ENCODE measurements at places on chromosomes 7 and 10.

GRCh38 chr10:96720422-96721206, at the start of gene PIK3AP1:
TSS of gene PIK3AP1 (minus strand) at chr10:96720514. CDS start at chr10:96720394, 120 bp downstream.
- DNase-seq, result peak; percentile 15

- no peak for DNase-seq
Observed at GRCh38 chr7:44157116-44158080, 16.3 kb upstream of the MYL7 start.

GRCh38 chr10:49285232-49285631, 13.7 kb upstream of the C10orf71 start:
- DNase-seq, result no peak

DNA sequence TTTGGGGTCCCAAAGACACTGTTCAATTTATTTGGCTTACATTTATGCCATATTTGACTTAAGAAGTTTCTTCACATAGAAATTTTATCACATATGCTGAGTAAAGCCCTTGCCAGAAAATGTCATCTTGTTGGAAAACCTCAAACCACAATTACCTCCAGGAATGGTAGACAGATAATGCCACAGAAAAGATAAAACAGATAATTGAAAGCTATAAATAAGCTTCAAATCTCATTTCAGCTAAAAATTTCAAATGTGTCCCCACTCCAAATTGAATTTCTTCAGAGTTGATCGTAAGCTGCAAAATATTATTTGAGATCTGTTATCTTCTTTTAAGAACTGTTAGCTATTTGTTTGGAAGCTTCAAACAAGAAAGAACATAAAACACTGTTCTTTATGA, 176.4 kb upstream of the PTN start:
- DNase-seq, result no peak

DNA sequence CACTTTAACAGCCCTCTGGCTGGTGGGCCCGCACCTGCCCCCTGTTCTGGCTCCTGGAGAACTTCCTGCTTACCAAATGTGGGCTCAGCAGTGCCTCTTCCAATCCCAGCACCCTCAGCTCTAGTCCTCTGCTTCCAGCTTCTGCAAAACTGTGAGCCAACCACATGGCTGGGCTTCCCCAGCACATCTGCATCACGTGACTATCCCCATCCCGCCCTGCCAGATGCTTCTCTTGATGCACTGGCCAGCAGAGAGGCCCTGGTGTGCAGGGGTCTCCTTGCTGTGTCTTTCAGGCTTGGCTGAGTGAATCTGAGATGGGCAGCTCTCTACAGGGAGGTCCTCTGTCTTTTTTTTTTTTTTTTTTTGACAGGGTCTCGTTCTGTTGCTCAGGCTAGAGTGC, 43.8 kb upstream of the DMBT1 start:
- no peak for DNase-seq

- no peak for DNase-seq
Observed at GRCh38 chr10:31037749-31038148, 6.1 kb upstream of the ZNF438 start.

GRCh38 chr10:7491949-7492659, 81.3 kb upstream of the SFMBT2 start:
- no peak for DNase-seq

DNA sequence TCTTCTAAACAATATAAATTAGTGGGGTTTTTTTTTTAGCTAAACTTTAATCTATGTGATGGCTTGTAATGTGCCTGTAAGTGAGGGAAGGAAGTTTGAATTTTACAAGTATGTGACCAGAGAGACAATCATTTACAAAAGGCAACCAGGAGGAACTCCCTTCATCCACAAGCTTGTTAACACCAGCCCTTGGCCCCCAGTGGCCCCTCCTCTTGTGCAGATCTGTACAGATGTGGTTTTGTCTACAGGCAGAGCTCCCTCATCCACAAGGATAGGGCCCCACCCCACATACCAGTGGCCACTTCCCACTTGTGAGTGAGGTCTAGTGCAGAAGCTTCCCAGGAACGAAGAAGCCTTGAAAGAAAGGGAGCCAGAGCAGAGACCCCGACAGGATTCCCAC, 234.1 kb upstream of the KMT2E start:
- DNase-seq, result no peak

- no peak for DNase-seq
Observed at GRCh38 chr10:131750171-131750895, 150.5 kb upstream of the PPP2R2D start.

DNA sequence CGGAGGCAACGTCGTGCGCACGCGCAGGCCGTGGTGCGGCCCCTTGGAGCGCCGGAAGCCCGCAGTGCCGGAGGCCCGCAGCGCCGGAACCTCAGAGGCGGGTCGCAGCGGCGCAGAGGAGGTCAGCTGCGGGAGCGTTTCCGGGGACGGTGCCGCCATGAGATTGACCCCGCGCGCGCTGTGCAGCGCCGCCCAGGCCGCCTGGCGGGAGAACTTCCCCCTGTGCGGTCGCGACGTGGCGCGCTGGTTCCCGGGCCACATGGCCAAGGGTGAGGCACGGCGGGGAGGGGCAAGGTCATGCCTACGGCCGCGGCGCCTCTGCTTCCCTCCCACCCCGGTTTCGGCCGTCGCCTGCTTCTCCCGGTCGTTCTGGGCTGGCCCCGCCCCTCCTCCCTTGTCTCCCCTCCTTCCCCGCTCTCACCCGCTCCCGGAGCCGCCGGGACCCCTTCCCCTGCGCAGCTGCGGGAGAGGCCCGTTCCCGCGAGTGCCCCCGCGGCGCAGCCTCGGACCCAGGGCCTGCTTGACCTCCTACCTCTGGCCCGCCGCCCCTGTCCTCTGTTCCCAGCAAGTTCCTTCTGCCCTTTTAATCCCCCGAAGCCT, at the start of gene MTG1:
MTG1 (plus strand) TSS at position 94 of the 600 bp plus-strand sequence; CDS start at position 158, 64 bp downstream.
- DNase-seq, result peak; percentile 93

DNA sequence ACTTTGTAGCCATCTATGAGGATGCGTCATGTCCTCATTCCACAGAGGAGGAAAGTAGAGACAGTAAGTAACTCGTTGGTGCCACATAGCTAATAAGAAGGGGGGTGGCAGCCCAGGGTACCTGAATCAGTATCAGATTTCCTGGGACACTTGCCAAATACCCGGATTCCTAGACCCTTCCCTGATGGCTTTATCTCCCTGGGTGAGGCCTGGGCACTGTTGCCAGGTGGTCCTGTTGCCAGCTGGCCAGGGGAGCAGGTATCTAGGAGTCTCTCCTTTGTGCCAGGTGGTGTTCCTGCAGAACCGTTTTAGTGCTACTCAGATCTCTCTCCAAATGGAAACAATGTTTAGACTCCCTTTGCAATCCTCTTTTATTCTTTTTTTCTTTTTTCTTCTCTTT, 12.7 kb downstream of the SLC29A3 start:
- DNase-seq, result no peak

DNA sequence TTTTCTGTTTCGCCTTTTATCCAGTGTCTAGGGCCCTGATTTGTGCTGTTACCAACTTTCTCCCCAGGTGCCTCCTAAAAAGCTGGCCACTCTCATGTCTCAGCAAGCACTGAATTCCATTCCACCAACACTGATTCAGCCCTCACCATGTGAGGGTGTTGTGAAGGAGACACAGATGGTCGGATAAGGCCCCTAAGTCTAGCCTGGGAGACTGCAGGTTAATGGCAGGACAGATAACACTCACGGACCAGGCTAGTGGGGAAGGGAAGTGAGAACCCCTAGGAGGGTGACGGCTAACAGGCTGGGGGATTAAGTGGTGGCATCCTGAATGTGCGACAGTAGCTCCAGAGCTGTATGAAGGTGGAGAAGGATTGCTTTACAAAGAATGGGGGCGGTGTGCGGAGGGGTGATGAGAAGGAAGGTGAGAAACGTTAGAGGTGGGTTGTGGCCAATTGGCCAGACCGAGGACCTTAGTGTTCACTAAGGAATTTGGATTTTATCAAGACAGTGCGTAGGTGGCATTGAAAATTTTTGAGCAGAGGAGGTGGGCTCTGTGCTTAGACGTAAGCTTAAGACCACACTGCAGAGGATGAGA, 3.8 kb upstream of the DUSP5 start:
- no peak for DNase-seq

DNA sequence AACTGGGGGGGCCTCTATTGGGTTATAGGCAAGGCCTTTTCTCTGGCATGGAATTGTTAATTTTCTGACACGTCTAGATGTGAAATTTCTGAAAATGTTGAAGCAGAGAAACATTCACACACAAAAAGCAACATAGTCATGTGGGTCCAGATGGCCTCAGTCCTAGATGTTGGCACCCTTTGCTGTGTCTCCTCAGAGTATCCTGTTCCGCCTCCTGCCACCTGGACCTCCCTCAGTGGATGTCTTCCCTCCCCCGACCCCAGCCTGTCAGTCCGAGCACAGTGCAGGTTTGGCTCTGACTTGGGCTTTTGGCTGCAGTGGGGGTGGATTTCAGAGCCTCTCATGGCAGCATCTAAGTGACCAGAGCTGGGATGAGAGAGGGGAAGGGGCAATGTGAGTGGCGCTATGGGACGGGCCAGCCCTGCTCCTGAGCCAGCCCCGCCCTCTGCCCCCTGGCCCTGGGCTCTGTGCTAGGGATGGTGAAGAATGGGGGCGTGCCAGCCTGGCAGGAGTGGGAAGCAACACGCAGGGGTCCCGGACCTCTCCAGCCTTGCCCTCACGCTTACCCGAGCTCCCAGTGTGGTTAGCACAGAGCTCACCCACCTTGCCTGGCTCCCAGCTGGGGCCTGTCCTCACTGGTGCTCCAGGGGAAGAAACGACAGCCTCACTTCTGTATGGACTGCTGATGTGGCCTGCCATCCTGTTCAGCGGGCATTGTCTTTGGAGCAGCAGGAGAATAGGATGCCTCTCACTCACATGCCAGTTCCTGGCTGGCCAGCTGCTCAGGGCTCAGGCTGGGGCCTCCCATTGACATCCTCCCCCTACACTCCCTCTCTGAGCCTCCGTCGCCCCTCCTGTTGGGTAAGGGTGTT, 6.2 kb downstream of the ATP6V0E2 start:
- no peak for DNase-seq

- no peak for DNase-seq
Observed at GRCh38 chr7:56105508-56105907, 768 bp downstream of the CHCHD2 start.

DNA sequence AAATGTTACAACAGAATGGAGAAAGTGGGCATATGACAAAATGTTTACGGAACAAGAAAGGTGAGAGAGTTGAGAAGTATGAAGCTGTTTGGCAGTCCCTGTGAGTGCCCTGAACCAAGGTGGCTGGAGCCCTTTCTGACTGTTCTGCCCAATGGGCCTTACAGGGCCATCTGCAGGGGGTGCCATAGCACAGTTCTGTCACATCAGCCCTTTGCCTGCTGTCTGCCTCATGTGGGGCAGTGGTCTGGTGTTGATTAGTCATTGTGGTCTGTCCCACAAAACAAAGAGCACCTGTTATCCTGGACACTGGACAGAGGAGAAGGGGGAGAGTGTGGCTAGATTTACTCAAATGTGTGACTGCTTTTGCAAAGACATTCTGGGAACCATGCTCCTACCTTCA, 51.5 kb upstream of the OSBPL3 start:
- no peak for DNase-seq

DNA sequence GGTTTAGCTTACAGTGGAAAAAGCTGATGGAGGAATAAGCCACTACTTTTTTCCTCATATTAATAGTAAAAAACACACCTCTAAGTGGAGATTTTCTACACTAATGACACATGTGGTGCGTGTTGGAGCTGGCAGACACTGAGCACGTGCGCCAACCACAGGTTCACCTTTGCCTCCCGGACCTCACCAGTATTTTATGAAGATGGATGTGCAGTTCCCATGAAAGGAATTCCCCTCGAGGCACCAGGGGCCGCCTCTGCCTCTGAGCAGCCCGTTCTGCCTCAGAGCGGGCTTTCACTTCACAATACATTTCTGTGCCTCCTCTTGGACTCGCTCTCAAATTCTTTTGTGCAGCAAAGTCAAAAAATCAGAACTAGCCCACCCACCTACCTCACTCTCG, 477.5 kb upstream of the ADARB2 start:
- DNase-seq, result no peak

DNA sequence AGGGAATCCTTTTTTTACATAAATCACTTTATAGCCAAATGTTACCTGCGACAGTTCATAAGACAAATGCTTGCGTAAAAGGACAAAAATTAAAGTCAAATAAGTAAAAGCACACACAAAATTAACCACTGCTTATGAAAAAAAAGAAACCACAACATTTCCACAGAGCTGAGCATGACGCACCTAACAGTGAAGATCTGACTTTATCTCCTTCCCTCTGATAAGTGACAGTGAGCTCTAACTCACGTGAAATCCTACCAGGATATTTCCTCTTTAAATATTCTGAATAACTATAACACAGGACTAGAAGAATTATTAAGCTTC, 225.5 kb downstream of the SFMBT2 start:
- no peak for DNase-seq

- no peak for DNase-seq
Observed at GRCh38 chr10:97911217-97911616, 61.6 kb downstream of the GOLGA7B start.

GRCh38 chr10:22723783-22724182, 9.4 kb upstream of the PIP4K2A start:
- no peak for DNase-seq

- DNase-seq, result peak; percentile 32
Observed at GRCh38 chr10:103564776-103565520, 71.4 kb downstream of the NEURL1 start.

- DNase-seq, result no peak
Observed at GRCh38 chr7:95525503-95525902, 39.8 kb downstream of the ASB4 start.

GRCh38 chr10:93554760-93555432, 11.6 kb upstream of the FFAR4 start:
- DNase-seq, result peak; percentile 6

GRCh38 chr7:27146491-27147198, 929 bp downstream of the HOXA6 start:
- no peak for DNase-seq

GRCh38 chr7:104327938-104328295, 486 bp upstream of the LHFPL3 start:
- DNase-seq, result no peak

DNA sequence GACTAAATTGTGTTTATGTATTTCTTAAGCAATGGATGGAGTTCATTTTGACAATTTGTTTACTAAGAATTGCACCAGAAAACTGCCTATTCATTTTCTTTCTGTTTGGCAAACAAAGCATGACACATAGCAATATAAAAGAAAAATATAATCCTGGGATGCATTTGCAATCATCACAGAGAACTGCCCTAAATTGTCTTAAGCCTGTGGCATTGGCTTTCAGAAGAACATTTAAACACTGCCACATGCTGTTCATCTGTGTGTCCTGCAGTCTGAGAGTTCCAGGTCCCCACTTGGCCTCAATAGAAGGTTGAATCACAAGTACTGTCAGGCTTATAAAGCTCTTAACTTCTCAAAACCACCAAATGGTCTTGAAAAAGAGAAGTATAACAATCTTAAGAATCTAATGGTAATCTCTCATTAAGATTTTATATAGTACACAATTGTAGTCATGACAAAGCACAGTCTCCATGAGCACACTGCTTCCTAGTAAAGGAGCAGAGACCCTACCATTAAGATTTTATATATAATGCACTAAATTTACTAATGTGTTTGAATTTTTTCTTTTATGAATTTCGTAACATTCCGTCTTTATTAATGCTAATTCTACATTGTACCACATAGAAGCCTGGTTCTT, 29.9 kb downstream of the RNLS start:
- DNase-seq, result no peak

GRCh38 chr7:138081868-138082267, 5.6 kb downstream of the AKR1D1 start:
- no peak for DNase-seq
